ENCODE measurements at places on chromosomes 7 and 10.

DNA sequence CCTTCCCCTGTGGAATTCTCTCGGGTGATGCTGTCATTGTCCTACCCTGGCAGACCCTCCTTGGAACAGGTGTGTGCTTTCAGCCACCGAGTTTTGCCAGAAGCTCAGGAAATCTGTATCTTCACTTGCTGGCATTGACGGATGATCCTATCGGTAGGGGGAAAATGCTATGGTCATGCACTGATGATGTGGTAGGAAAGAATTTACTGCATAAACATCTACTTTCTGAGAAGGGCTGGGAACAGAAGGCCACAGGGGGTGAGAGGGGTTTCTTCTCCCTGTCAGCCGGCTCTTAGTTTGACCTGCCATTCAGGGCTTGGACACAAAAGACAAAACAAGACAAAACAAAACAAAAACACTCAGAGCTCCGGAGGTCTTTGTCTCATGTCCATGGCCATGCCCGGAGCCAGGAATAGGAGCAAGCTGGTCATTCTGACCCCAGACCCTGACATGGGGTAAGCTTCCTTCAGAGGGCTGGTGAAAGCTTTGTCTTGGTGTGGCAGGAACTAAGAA is 43.6 kb upstream of the CARD11 start:
- no peak for DNase-seq

GRCh38 chr7:97421307-97421930 is 303.9 kb downstream of the SDHAF3 start:
- DNase-seq = no peak

- DNase-seq = no peak
These were observed 237.3 kb downstream of the SEMA3A start for GRCh38 chr7:83957333-83957732.

GRCh38 chr10:100043796-100044195 is 34.0 kb upstream of the DNMBP start:
- no peak for DNase-seq

GRCh38 chr7:108662783-108663362 is 93.2 kb downstream of the DNAJB9 start:
- DNase-seq = no peak

GRCh38 chr7:22025075-22025474 is 79.4 kb upstream of the CDCA7L start:
- no peak for DNase-seq

DNA sequence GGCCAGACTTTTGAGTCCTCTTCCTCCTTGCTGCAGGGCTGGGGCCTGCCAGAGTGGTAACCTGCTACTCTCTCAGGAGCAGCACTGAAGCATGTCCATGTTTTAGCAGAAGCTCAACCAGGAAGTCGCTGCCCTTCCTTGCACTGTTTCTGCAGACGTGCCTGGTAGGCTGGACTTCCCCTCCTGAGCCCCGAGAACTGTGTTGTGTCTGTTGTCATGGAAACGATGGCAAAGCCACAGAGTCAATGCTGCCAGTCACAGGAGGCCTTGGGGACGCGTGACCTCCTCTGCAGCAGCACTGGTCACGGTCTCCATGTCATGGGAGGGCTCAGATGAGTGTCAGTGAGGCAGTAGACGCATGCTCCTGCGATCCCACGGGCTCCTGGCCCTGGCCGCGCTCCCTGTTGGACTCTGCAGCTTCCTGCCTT is 145.5 kb downstream of the FANK1 start:
- peak; percentile 80 for DNase-seq

DNA sequence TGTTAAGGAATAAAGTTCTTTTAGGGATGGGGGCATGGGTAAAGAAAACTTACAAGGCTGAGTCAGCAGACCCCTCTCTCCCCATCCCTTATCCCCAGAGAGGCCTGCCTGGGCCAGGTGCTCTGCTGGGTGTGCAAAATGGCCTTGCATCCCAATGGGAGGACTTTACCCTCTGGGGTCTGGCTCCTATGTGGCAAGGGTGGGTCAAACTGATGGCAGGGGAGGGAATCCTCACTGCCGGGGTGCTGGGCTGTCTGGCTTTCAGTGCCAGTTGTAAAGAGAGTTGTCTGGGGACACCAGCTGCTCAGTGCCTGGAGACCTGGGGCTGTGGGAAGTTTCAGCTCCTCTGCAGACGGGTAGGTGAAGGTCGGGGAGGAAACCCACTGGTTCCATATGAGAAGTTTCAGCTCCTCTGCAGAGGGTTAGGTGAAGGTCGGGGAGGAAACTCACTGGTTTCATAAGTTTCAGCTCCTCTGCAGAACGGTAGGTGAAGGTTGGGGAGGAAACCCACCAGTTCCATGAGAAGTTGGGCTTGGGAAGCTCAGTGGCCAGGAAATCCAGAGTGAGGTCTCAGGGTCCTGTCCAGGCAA is 127.2 kb upstream of the PODXL start:
- no peak for DNase-seq

- DNase-seq = no peak
These were observed 31.8 kb upstream of the VCL start for GRCh38 chr10:73965890-73966768.

GRCh38 chr10:69466158-69466490 is 14.9 kb downstream of the TSPAN15 start:
- DNase-seq = no peak

GRCh38 chr10:99393036-99393435 is 37.4 kb downstream of the GOT1 start:
- DNase-seq = no peak

GRCh38 chr10:98655492-98655891 is 208.8 kb upstream of the HPS1 start:
- DNase-seq = no peak

DNA sequence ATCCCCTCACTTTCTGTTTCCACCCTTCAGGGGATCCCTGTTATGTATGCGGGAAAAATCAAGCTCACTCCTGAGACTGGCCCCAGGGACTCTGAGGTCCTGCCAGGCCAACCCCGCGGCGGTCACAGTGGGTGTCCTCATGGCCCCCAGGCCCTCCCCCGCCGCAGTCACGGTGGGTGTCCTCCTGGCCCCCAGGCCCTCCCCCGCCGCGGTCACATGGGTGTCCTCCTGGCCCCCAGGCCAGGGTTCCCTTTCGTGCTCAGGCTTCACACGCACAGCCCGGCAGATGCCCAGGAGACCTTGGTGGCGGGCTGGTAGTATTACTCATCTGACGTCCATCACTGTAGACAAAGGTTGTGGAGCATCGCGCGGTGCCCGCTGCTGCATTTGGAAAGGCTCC is 491.0 kb upstream of the FOXK1 start:
- no peak for DNase-seq

- DNase-seq = no peak
These were observed 51.2 kb downstream of the ARL4A start for GRCh38 chr7:12738665-12739064.
